Fibroblast of upper back skin (primary cell): ENCODE measurements at places on chromosomes 5 and 9.

DNA sequence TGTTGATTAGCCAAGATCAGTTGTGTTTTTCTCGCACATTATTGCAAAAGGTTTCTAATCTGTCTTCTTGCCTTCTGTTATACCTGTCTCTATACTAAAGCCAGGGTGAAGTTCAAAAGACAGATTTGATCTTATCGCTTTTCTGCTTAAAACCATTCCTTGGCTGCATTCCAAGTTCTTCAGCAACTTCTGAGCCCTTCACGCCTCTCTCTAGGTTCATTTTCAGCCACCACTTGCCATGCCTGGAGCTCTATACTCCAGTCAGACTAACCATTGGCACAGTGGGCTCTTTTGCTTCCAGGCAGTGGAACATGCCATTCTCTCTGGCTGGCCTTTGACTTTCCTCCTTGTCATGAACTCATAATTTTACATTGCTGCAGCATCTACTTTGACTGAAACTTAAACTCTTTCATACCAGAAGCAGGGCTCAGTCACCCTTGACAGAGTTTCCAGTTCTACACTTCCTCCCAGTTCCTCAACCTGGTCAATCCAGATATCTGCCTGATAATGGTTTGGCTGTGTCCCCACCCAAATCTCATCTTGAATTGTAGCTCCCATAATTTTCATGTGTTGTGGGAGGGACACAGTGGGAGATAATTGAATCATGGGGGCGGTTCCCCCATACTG, 114.4 kb downstream of the SLC12A2 start:
- DNase-seq: no peak

GRCh38 chr5:83473346-83474160, 2.0 kb downstream of the VCAN start:
- DNase-seq: peak; percentile 99

GRCh38 chr5:41842777-41843176, 27.4 kb downstream of the OXCT1 start:
- DNase-seq: no peak

DNA sequence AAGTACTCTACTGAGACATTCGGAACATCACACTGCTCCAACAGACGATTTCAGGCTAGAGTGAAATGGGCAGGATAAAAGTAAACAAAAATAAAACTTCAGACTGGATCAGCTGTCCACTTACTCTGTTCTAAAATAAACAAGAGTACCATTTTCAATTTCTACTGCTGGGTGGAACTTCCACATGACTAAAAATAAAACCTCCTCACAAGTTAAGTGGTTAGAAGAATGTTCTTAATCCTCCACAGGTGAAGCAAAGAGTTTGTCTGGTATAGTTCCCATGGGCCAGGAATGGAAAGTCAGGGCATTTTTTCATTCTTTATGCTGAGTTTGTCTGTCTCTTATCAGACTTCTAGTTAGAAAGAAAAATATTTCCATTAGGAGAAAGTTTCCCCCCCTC, 15.7 kb downstream of the NUDT12 start:
- no peak for DNase-seq

DNA sequence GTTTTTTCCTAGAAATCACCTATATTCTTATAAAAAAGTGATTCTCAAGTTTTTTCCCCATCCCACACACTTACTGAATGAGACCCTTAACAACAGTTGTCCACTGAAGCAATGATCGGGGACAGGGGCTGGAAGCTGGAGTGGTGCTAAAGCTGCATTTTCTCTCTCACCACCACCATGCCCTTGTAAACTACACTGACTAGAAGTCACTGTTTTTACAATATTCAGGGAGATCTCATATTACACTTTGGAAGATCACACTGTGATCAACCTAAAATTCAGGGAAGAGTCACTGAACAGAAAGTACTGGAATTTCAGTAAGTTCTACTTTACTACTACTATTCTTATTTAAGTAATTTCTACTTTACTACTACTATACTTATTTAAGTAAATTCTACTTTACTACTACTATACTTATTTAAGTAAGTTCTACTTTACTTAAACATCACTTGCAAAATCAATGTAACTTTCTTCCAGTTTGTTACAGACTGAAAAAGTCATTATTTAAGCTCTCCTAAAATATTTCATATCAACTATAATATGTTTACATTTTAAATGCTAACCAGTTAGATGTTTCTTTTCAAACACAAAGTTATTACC, 164.3 kb downstream of the AGTPBP1 start:
- no peak for DNase-seq

DNA sequence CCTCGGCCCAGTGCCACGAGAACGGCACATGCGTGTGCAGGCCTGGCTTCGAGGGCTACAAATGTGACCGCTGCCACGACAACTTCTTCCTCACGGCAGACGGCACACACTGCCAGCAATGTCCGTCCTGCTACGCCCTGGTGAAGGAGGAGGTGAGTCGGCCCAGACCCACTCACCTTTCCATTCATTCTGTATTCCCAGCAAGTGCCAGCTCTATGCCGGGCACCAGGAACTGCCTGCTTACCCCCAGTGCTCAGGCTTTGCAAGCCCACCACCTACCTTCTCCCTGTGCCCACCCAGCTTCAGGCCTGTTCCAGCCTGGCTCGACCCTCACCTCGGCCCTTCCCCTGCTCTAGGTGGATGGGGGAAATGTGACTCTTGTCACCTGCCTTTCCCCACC, 26.6 kb upstream of the AIF1L start:
- no peak for DNase-seq

DNA sequence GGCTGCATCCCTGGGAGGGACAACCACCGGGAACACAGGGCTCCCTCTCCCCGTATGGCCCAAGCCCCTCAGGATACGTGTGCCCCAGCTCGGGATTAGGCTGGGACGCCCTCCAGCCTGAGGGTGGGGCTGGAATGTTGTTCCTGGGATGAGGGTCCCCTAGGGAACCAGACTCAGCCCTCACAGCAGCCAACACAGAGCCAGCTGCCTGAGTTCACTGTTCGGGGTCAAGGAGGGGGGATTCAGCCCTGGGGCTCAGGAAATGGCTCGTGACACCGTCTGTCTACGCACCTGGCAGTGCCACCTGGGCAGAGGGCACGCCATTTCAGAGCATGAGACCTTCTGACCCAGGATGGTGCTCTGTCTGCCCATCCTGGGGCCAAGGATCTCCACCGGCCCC, 8.9 kb downstream of the RNF44 start:
- DNase-seq: no peak

DNA sequence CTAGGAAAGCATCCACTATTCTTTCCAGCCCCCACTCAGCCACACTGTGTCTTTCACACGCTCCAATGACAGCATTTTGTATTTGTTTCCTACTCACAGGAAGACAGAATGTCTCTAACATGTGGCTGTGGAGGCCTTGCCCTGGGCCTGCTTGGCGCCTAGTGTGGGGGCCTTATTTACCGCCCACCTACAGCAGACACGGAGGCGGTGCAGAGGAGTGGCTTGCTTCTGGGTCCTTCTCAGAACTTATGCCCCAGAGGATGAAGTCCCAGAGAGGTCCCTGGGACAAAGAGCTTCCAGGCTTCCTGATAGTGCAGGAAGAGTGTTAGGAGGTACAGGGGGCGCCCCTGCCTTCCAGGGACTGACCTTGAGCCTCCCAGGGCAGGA, 8.5 kb upstream of the MRNIP start:
- DNase-seq: no peak

DNA sequence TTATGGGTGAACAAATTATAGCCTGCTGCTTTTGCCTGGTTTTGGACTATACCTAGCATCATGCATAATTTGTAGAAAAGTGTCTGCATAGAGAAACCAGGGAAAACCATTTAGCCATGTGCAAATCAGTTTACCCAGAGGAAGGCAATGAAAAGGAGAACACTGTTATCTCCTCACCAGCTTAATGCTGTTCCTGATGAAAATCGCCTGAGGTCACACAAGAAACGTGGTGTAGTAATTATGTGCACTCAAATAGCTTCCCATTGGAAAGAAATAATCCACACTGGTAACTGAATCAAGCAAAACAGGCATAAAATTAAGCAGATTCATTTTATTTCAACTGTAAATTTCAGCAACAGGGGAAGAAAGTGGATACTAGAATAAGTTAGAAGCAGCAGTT, 51.7 kb upstream of the FAM240B start:
- DNase-seq: no peak

- DNase-seq: no peak
Observed at GRCh38 chr5:175706499-175706898, 48.6 kb downstream of the HRH2 start.

DNA sequence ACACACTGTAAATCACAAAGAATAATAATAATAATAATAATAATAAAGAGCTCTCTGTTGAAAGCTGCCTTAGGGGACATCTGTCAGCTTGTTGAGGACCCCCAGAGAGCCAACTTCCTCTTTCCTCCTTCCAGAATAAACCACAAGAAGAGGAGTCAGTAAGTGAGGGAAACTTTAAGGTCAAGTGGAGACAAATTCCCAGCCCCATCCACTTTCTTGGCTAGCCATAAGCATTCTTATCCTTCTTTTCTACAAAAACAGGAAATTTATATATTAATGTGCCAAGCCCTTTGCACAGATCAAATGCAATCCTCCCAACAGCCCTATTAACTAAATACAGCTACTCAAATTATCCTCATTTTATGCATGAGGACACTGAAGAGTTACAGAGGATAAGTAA, 9.4 kb upstream of the C5orf58 start:
- peak; percentile 34 for DNase-seq

DNA sequence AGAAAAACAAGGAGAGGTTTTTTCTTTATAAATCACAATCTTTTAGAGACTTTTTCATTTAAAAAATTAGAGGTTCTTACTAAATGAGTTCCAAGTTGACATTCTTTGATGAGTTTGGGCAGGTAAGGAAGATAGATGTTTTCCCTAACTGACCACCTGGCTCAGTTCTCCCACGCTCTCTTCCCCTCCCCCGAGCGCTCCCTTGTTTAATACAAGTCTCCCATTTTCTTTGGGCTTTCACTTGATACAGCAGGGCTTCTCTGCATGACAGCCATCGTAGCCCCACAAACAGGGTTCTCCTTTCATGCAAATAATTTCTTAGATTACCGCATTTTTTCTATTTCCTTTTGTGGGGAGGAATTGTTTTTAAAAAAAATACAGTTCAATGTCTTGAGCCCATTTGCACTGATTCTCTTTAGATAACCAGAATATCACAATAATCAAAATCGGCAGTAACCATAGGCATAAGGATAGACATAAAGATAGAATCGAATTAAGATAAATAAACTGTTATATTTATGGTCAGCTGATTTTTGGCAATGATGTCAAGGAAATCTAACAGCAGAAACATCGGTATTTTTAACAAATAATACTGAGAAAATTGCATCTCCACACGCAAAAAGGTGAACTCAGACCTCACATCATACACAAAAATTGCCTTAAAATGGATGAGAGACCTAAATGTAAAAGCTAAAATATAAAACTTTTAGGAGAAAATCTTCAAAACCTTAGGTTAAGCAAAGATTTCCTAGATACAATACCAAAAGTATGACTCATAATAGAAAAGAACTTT, 325.4 kb downstream of the PIK3R1 start:
- DNase-seq: no peak

GRCh38 chr5:153964880-153965645, 73.6 kb downstream of the FAM114A2 start:
- DNase-seq: peak; percentile 74

DNA sequence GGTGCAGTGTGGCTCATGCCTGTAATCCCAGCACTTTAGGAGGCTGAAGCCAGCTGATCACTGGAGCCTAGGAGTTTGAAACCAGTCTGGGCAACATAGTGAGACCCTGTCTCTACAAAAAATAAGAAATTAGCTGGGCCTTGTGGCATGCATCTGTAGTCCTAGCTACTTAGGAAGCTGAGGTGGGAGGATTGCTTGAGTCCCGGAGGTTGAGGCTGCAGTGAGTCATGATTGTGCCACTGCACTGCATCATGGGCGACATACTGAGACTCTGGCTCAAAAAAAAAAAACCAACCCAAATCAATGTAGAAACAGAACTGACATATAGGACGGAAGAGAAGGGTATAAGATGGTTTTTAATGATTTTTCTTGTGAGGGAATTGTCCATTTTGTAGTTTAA, 27.7 kb downstream of the G3BP1 start:
- no peak for DNase-seq
